ENCODE measurements at places on chromosomes 5 and 9. TPM values are rescaled to one million over a fixed set of nuclear protein-coding genes. Genes with fewer than 3 reads are reported as not detected.

- H3K27ac ChIP-seq, result no peak overlapping the region
- H3K27me3 ChIP-seq, result peaks cover 5% of the 10 kb centered on the region
- no peak overlapping the region for H3K4me3 ChIP-seq
- H3K36me3 ChIP-seq, result no peaks in the 10 kb centered on the region
- no peak for DNase-seq
Observed at GRCh38 chr5:168777651-168778050, 198.5 kb upstream of the PANK3 start.

KLHL9 gene
- total RNA-seq, result 17.5 TPM

DNA sequence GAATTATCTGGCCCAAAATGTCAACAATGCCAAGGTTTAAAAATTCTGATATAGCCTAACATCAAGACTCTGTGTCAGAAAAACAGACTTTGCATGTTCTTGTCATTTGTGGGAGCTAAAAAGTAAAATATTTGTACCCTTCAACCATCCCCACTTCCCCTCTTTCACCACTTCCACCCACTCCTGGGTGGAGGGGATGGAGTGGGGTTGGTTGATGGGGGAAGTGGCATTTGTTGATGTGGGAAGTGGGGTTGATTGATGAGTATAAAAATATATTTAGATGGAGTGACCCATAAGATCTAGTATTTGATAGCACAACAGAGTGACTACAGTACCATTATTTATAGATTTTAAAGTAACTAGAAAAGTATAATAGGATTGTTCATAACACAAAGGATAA, 55.0 kb upstream of the C9orf72 start:
- peaks cover 8% of the 10 kb centered on the region for H3K27me3 ChIP-seq
- DNase-seq, result no peak
- no peaks in the 10 kb centered on the region for H3K4me1 ChIP-seq
- no peaks in the 10 kb centered on the region for H3K36me3 ChIP-seq
- no peak overlapping the region for H3K27ac ChIP-seq

TAF11L4 gene
- total RNA-seq, result not detected

DNA sequence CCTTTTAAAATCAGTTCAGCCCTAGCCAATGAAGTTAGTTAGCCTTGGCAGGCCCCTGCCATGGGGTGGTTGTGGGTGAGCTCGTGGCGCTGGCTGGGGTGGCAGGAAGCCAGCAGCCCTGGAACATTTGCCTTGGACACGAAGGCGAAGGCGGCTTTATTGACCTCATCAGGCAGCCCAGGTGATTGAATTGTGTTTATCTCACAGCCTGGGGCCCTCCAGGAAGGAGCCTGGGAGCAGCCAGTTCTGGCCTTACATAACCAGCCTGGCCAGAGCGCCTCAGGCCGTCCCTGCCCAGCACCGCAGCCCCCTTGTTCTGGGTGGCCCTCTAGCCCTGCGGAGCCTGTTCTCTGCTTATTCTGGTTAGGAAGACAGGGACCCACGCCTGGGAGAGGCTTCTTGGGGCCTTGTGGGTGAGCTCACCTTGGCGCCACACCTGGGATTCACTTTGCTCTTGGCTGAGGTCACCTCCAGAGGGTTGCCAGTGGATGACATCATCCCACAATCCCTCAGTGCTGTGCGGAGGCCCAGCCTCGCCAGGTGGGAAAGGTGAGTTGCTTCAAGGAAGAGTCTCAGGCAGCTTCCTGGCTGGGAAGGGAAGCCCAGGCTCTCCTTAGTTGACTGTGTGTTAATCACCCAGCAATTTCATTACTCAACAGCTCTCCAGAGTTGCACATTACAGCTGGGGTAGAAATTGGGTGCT, 54.4 kb upstream of the RPL26L1 start:
- H3K36me3 ChIP-seq, result peaks cover 1% of the 10 kb centered on the region
- no peak for DNase-seq
- H3K27me3 ChIP-seq, result no peaks in the 10 kb centered on the region

DNA sequence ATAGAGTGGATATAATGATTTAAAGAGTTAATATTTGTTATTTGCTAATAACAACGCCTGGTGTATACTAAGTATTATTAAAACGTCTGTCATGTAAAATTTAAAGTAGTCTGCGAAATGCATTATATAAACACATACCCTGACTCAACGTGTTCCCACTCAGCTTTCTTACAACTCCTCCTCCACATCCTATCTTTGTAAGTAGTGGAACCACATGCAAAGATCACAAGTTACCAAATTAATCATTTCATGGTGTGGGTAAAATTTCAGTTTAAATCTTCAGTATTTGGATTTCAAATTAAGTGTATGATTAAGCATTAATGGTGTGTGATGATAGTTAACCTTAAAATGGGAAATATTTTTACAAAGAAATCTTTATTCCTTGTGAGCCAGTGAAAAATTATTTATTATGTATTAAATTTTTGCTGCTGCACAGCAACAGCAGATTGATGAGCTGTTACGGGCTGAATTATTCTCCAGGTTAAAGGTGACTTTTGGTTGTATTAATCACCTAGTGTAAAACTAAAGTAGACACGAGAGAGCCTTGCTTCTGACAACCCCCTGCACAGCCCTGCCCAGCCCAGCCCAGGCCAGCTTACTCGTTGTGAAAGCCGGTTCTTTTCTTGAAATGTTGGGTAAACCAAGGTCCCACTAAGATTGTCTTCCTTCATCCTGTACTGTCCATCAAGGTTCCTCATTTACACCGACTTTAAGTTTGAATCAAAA, 373.5 kb downstream of the DTWD2 start:
- DNase-seq, result no peak
- H3K36me3 ChIP-seq, result no peaks in the 10 kb centered on the region
- H3K4me3 ChIP-seq, result no peak overlapping the region

GRCh38 chr5:72177538-72177937, 70.3 kb downstream of the MAP1B start:
- H3K27ac ChIP-seq, result no peak overlapping the region
- DNase-seq, result no peak
- no peak overlapping the region for H3K4me3 ChIP-seq
- H3K27me3 ChIP-seq, result peaks cover 23% of the 10 kb centered on the region
- no peaks in the 10 kb centered on the region for H3K36me3 ChIP-seq

ARHGEF28 gene
- not detected for total RNA-seq

PCDHB1 gene
- not detected for total RNA-seq

ISL1 gene
- total RNA-seq, result not detected

DNA sequence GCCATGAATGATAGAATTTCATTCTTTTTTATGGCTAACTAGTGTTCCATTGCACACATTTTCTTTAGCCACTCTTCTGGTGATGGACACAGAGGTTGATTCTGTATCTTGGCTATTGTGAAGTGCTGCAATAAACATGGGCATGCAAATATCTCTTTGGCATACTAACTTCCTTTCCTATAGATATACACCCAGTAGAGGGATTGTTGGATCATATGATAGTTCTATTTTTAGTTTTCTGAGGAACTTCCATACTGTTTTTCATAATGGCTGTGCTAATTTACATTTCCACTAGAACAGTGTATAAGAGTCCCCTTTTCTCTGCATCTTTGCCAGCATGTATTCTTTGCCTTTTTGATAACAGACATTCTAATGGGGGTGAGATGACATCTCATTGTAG, 50.4 kb upstream of the CDK5RAP2 start:
- DNase-seq, result no peak
- no peaks in the 10 kb centered on the region for H3K36me3 ChIP-seq
- no peak overlapping the region for H3K4me3 ChIP-seq
- no peaks in the 10 kb centered on the region for H3K27me3 ChIP-seq
- H3K27ac ChIP-seq, result no peak overlapping the region
- H3K4me1 ChIP-seq, result peaks cover 4% of the 10 kb centered on the region

All from activated naive CD4-positive, alpha-beta T cell treated with anti-CD3 and anti-CD28 coated beads for 36 hours (primary cell).